ENCODE measurements at places on chromosomes 5 and 9.
A peak's percentile ranks its signal among the peaks of the same experiment; 100 is the strongest.

GRCh38 chr5:61301341-61302199 is 30.5 kb upstream of the ZSWIM6 start:
- peak; percentile 55 for DNase-seq

- no peak for DNase-seq
These were observed 988.3 kb downstream of the TLE1 start for GRCh38 chr9:80701061-80701460.

DNA sequence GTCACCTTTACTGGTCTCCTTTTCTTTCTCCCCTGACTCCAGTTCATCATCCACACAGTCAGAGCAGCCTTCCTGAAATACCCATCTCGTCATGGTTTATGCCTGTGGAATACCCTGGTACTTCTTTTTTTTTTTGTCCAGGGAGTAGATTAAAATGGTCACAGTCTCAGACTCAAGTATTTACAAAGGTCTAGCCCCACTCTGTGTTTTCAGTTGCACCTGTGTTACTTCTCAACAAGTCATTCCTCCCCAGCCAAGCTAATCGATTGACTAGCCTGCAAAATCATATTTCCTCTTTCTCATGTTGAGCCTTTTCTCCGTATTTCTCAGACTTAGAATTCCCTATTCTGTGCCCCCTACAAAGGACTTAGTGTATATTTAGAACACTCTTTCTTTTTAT is 155.2 kb upstream of the KCNN2 start:
- no peak for DNase-seq

DNA sequence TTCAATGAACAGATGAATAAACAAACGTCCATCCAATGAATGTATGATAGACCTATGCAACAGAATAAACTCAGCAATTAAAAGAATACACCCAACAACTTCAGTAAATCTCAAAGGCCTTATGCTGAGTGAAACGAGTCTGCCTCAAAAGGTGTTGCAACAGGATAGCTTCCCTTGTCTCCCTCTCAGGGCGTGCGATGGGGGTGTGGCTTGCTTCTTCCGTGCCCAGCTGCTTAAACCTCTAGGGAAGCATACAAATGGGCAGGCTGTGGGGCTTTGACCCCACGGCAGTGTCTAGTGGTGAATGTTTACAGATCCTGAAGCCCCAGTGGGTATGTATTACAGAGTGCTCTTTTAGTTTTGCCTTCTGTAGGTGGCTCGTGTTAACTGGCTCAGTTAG is 87.0 kb upstream of the CCL21 start:
- no peak for DNase-seq

DNA sequence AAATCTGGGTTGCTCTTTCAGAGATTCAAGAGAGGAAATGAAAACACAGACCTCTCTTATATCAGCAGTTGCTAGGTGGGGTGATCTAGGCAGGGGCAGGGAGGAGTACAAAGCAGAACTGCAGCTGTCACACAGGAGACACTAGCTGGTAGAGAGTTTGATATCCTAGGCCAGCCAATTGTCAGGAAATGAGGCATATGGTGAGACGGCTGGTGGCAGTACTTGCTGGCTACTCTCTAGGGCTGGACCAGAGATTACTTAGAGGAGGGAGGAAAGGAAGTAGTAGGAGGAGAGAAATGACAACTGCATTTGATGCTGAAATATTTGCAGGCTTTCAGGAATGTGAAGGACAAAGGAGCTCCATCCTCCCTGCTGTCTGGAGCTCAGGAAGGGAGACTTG is 113.8 kb downstream of the TRIM32 start:
- DNase-seq, result no peak

- DNase-seq, result peak; percentile 7
These were observed 31.6 kb upstream of the ZNF618 start for GRCh38 chr9:113844466-113844865.

- no peak for DNase-seq
These were observed 495.1 kb downstream of the CDH18 start for GRCh38 chr5:19492861-19493260.

DNA sequence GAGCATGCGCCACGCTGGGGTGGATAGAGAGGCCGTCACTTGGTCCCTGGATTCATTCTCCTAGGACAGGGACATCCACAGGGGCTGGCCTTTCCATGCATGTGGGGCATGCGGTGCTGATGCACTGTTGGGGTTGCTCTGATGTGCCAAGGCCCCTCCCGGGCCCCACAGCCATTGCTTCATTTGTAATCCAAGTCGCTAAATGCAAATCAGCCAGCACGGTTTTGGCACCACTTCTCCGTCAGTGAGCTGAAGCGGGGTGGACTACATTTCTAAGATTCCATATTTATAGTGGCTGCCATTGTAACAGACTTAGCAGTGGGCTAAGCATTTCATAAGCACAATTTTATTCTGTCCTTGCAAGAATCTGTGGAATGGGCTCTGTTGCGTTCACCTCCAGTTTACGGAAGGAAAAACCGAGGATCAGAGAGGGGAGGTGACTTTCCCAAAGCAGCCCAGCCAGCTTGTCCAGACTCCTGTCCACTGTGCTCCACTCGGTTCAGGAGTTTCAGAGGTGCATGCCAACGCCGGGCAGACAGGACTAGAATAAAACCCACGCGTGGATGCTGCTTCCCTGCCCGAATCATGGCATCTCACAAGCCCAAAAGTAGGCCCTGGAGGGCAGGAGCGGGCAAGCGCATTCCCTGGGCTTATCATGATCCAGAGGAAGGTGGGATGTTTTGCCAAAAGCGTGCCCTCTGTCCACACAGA is 102.6 kb upstream of the COL5A1 start:
- no peak for DNase-seq

DNA sequence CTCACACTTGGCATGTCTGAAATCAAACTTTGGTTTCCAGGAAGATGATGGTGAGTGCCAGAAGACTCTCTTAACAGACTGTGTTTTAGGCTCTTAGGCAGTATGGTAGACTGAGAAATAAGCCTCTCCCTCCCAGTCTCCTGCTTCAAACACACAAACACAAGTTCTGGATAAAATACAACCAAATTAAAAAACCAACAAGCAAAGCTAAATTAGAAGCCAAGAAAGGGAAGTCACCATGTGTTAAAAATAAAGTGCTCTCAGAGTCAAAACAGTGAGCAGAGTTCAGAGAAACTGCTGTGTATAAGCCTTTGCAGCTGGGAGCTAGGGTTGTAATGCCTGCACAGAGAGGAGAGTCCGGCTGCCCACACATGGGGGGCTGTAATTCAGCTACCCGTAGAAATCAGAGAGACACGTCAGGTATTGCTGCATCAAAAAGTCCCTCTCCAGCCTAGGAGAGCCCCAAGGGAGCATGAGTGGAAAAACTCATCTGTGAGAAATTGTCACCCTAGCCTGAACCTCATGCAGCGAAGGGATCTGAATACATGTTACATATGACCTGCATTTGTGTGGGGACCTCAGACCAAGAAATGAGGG is 62.6 kb downstream of the ANGPTL2 start:
- no peak for DNase-seq

- DNase-seq, result no peak
These were observed 23.0 kb downstream of the PCSK1 start for GRCh38 chr5:96410013-96410412.

GRCh38 chr9:20553558-20554149 is 68.6 kb downstream of the MLLT3 start:
- no peak for DNase-seq

- peak; percentile 9 for DNase-seq
These were observed 9.2 kb upstream of the LCN15 start for GRCh38 chr9:136773386-136774044.

GRCh38 chr9:85178474-85178873 is 508.9 kb downstream of the NTRK2 start:
- no peak for DNase-seq

GRCh38 chr9:79104216-79104615 is 467.5 kb upstream of the TLE4 start:
- no peak for DNase-seq

DNA sequence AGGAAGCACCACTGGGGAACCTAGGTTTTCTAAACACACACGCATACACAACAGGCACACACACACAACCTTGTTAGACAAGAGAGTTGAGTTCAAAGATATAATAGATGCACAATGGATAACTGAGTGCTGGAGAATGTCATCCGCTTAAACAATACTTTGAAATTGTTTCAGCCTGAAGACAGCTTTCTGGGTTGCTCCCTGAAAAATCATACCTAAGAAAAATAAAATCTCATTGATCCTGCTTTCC is 126.1 kb downstream of the TMEM161B start:
- DNase-seq, result no peak

Measured in midbrain (tissue), 1 donor.